PC-9 (cell line): ENCODE measurements at places on chromosomes 7 and 10. TPM values are rescaled to one million over a fixed set of nuclear protein-coding genes. Genes with fewer than 3 reads are reported as not detected.

The ALDH18A1 gene
- total RNA-seq: 34.0 and 35.3 TPM in 2 replicates

The FAM171A1 gene
- total RNA-seq: 3.0 and 3.6 TPM in 2 replicates

The GLI3 gene
- not detected in 2 replicates for total RNA-seq

The TMEM229A gene
- total RNA-seq: not detected in 2 replicates

The STEAP2 gene
- total RNA-seq: 10.1 and 10.4 TPM in 2 replicates

The VWDE gene
- 27.3 and 28.8 TPM in 2 replicates for total RNA-seq

The PTF1A gene
- total RNA-seq: not detected in 2 replicates

The FUOM gene
- total RNA-seq: 7.4 and 12.5 TPM in 2 replicates
